ENCODE measurements at places on chromosomes 7 and 10.

- peak; percentile 39 for DNase-seq
Measured at GRCh38 chr10:102419269-102420180, 940 bp upstream of the PSD start.

GRCh38 chr7:36310897-36311296, 78.8 kb upstream of the ANLN start:
- no peak for DNase-seq

GRCh38 chr10:81215498-81215897, 659.5 kb upstream of the NRG3 start:
- DNase-seq = no peak

- DNase-seq = no peak
Measured at GRCh38 chr7:87475359-87476178, at the start of gene ABCB4. Gene ABCB4 (minus strand): TSS chr7:87475680. CDS start chr7:87475465, 215 bp downstream.

DNA sequence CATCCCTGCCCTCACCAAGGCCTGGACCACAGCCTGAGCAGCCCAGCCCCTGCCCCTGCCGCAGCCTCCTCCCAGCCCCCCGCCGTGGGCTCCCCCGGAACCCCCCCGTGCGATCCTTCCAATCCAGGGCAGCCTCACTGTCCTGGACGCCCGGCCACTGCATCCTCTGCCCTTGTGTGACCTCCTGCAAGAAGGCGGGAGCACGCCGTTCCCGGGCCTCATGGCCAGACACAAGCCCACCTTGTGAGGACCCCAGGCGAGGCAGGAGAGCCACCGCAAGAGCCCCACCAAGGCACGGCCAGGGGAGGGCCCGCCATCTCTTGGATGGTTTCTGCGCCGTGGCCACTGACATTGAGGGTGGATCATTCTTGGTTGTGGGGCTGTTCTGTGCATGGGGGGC, 7.8 kb upstream of the LFNG start:
- DNase-seq = no peak

- no peak for DNase-seq
Measured at GRCh38 chr7:30644286-30644955, 37.8 kb downstream of the CRHR2 start.

DNA sequence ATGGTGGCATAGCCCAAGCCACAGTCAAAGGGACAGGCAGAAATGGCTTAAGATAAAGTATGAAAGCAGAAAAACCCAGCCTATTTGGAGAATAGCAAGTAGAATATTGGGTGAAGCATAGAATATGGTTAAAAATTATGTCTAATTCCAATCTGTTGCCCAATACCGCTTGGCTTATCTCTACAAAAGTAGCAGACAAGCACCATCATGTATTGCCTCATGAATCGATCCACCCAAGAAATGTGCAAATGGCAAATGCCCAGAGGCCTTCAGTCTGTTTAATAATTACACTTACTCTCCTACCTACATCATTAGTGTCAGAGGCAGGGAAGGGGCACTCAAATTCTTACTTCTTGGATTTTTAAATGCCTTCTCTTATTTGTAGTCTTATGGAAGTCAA, 130.9 kb upstream of the ADAM12 start:
- no peak for DNase-seq

DNA sequence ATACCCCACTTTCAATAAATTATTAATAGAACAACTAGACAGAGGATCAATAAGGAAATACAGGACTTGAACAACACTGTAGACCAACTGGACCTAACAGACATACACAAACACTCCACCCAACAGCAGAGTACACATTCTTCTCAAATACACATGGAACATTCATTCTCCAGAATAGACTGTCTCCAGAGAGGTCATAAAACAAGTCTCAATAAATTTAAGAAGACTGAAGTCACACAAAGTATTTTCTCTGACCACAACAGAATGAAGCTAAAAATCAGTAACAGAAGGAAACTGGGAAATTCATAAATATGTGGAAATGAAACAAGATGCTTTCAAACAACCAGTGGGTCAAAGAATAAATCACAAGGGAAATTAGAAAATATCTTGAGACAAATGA, 119.8 kb downstream of the SMURF1 start:
- no peak for DNase-seq

GRCh38 chr10:47306387-47307210, 6.6 kb downstream of the GDF10 start:
- DNase-seq = no peak

DNA sequence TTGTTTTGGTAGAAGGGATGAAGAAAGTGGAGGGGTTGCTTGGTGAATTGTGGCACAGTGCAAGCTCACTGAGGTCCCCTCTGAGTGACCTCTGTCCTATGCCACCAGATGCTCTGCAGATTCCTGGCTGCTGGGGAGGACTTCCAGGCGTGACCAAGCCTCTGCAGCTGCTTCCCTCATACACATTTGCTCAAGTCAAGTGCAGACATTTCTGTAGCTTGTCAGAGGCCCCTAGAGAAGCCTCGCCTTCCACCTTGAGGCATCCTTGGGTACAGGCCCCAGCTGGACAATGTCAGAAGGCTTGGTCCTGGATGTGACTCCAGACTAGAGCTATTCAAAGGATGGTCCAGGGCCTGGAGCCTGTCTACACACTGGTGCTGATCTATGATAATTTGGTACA, 464.2 kb downstream of the PLXNA4 start:
- DNase-seq = no peak

DNA sequence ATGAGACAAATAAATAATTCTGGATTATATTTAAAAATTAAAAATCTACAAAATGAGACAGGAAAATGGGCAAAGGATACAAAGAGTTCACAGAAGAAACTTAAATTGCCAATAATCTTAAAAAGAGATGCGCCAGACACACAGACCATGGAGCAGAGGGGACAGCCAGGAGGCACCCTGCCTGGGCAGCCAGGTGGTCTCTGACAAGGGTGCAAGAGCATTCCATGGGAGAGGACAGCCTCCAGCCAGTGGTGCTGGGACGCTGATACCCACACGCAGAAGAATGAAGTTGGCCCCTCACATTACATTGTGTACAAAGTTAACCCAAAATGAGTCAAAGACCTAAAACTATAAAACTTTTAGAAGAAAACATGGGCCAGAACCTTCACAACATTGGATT, 106.3 kb downstream of the NKX6-2 start:
- DNase-seq = no peak

GRCh38 chr10:37015498-37015897, 109.9 kb upstream of the ANKRD30A start:
- no peak for DNase-seq

DNA sequence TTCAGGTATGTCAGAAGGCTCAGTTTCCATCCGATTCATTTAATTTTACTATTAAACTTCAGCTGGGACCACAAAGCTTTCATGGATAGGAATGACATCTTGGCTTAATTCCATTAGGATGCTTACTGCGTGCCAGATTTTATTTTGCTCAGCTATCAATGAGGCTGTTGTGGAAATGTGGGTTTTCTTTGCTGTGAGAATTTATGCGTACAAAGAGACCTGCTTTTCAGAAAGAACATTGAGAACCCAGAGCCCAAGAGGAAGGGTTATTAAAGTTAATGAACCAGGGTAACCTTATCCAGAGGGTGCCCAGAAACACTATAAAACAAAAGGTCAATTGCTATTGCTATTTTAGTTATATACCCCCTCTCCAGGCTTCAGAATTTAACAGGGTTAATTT, 98.3 kb downstream of the MKLN1 start:
- no peak for DNase-seq

- no peak for DNase-seq
Measured at GRCh38 chr7:70352088-70352487, 753.8 kb downstream of the AUTS2 start.

GRCh38 chr7:21948364-21948763, 2.7 kb upstream of the CDCA7L start:
- DNase-seq = no peak

DNA sequence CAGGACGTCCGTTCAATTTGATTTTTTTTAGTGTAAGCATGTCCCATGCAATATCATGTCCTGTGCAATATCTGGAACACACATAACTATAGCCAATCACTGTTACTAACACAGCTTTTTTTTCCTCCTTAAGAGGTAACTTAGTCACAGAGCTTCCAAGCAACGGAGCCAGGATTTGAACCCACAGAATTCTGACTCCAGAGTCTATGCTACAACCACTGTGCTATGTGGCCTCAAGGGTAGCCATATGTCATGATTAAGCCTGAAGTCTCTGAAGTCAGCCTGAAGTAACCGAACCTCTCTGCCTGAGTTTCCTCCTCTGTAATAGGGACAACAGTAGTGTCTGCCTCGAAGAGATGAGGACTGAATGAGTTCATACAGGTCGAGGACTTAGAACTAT, 42.2 kb upstream of the TCF7L2 start:
- DNase-seq = no peak

DNA sequence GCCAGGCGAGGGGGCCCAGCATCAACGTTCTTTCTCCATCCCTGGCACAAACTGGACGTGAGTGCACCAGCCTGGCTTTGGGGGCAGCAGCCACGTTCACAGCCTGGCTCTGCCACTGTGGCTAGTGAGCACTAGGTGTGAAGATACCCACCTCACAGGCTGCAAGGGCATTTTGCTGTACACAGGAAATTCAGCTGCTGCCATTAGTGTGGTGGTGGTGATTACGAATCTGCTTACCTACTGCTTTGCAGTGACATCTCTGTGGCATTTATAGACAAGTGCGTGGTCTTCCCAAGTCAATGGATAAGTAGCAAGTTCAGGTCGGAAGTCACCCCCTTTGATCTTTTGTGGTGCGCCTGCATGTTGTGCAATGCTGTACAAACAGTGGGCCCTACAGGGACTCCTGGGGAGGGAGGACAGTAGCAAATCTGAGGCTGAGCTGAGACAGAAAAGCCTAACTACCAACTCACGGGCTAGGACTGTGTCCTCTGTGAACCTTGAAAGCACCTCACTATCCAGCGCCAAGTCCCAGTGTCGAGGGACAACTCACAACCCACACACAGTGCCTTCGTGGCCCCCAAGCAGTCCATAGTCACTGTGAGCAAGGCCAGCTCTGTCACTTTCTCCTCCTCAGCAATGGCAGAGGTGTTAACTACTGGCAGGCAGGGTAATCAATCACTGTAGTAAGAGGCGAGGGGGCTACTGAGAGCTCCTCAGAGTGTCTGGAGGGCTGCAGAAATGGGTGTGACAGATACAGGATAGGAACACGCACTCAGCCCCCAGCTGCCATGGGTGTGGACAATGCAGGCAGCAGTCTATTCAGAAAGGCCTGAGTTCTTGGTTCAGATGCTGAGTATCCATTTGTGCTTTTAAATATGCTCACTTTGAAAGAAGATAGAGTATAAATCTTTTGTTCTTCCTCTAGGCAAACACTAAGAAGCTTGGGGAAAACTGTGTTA, 17.0 kb upstream of the MMP21 start:
- no peak for DNase-seq

DNA sequence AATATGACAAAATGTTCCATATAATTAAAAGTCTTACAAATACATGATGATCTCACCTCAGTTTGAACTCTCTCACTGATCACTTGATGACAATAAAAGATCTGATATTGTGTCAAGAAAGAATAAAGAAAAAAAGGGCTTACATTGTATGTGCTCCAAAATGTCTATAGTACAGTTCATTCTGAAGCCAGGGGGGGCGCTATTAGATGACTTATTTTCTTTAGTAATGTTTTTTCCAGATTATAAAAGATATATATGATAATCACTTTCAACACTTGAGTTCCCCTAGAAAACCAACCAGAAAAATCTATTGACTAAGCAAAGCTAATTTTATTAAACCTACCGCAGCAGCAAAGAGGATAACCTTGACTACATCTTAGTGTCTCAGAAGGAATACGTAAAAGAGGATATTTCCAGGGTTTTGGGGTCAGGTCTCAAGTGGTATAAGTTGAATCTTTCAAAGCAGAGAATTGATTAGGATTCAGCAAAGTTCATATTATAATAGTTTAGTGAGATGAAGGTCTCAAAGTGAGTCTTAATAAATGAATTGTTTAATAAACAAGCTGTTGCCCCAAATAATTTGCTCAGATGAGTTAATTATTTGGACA, 55.8 kb downstream of the PTN start:
- DNase-seq = peak; percentile 1

DNA sequence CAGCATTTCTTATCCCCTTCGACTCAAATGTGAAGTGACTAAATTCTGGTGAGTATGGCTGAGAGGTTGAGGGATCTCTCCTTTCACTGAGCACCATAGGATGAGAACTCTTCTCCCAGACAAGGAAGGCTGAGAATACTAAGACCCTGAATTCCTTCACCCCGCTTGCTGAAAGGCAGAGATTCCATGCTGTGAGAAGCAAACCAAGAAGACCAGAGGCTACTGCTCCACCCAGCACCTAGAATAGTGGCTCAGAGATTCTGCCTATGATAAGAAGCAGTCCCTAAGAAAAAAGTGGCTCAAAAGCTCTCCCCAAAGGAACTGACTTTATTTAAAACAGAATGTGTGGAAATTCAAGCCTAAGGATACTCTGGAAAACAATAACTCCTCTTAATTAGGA, 26.7 kb upstream of the WNT2 start:
- no peak for DNase-seq

DNA sequence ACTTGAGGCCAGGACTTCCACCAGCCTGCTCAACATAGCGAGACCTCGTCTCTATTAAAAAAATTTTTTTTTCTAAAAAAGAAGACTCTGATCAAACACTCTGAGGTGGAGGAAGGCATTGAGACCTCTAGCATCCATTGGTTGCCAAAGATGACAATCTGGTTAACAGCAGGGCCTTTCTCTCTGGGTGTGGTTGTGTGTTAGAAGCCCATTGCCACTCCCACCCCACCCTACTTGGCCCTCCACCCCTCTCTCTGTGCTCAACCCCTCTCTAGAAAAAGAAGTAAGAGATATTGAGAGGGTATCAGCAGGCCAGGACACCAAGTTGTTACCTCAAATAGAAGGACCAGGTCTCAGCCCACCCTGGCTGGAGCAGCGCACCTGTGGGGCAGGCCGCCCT, 57.4 kb upstream of the MXI1 start:
- no peak for DNase-seq
